Muscle of leg (tissue), 16 donors: ENCODE measurements at places on chromosomes 1 and 21. TPM values are rescaled to one million over a fixed set of nuclear protein-coding genes. Genes with fewer than 3 reads are reported as not detected.

DNA sequence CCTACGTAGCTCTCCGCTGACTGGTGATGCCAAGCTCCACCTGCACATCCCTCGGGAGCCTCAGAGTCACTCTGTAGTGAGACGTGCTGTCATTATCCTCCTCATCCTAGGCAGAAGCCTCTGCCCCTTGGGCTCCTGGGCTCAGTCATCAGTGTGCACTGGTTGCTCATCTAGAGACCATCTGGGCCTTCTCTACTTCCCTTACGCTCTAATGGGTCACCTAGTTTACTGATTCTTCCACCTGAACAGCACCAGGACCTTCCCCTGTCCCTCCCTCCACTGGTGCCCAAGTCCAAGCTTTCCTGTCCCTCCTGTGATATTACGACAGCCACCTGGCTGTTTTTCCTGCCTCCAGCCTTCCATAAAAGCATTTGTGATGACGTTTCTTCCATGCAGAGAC, 136.1 kb upstream of the ERRFI1 start:
- DNase-seq, result no peak

Gene FAM151A
- total RNA-seq, result not detected

- no peak for DNase-seq
Observed at GRCh38 chr1:227140376-227140775, 177.9 kb downstream of the CDC42BPA start.

DNA sequence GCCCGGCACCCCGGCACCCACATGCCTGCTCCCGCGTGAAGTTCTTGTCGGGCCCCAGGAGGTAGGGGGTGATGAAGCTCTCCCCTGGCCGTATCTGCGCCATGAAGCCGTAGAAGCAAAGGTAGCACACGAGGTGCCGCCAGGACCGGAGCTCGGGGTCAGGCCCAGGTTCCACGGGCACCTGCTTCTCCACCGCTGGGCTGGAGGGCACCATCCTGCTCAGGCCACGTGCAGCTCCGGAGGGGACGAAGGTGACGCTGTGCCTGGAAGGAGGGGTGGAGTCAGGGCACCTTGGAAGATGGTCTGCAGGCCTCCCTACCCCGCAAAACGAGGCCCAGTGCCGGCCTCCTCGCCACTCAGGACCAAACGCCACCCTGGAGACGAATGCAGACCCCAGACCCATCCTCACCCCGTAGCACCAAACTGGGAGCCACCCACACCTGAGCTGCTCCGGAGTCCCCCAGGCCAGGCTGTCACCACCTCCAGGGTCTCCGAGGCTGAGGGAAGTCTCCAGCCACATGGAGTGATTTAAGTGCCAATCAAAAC, 4.4 kb downstream of the SLC19A1 start:
- DNase-seq, result no peak

DNA sequence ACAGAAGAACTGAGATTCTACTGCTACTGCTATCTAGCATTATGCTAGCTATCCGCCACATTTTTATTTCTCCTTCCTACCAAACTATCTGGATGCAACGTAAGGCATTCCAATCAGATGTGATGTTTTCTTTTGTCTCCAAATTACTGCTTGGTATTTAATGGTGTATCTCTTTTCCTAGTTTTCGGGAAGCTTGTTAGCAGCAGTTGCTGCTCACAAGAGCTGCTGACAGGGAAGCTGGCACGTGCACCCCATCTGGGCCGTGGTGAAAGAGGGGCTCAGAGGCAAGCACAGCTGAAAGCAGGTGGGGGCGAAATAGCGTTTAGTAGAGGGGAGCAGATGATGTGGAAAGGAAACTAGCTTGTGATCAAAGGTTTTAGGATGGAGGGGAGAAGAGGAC, 57.3 kb downstream of the JAK1 start:
- DNase-seq, result no peak

DNA sequence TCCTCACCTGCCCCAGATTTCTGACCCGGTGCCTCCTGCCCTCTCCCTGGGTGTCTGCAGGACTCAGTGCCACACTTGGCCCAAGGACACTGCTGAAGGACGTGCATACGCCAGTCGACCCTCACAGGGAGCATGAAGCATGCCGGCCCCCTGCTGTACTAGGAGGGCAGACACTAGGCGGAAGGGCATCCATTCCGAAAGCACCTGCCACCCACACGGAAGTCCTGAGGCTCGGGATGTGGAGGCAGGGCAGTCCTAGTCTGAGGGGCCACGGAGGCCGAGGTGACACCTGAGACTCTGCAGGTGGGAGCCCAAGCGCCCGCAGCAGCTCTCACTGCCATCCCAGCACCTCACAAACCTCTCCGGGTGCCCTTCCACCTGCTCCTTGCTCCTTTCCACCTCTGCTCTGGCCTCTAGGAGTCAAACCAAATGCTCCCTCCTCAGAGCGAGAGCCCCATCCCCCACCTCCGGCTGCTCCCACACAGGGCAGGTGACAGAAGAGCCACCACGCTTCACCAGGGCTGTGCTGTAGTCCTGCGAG, 2.4 kb downstream of the NPHP4 start:
- no peak for DNase-seq

GRCh38 chr1:95927061-95927460, 693.1 kb downstream of the RWDD3 start:
- no peak for DNase-seq

DNA sequence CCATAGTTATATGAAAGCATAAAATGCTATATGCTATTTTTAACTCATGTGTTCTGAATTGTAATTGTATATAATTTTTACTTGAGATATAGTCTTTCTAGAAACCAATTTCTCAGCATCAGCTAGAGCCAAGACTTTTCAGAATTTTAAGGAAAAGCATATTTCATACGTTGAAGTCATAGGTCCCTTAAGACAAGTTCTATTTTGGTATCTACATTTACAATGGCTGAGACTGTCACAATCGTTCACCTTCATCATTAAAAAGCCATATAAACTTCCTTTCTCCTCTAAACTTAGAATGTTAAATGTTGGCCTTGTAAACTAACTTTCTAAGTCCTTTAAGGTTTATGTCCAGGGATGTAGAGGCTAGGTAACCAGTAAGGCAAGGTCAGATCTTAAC, 104.1 kb downstream of the LRRC40 start:
- peak; percentile 87 for DNase-seq

- DNase-seq, result no peak
Observed at GRCh38 chr1:236904892-236905741, 99.1 kb downstream of the MT1HL1 start.
